ENCODE measurements at places on chromosomes 7 and 10. TPM values are rescaled to one million over a fixed set of nuclear protein-coding genes. Genes with fewer than 3 reads are reported as not detected.

- DNase-seq = peak; percentile 88
Measured at GRCh38 chr7:44639671-44640321, 33.4 kb downstream of the OGDH start.

GRCh38 chr7:111082351-111082750 is 8.6 kb upstream of the LRRN3 start:
- DNase-seq = peak; percentile 28

GRCh38 chr7:14144538-14144937 is 155.1 kb upstream of the ETV1 start:
- DNase-seq = no peak

DNA sequence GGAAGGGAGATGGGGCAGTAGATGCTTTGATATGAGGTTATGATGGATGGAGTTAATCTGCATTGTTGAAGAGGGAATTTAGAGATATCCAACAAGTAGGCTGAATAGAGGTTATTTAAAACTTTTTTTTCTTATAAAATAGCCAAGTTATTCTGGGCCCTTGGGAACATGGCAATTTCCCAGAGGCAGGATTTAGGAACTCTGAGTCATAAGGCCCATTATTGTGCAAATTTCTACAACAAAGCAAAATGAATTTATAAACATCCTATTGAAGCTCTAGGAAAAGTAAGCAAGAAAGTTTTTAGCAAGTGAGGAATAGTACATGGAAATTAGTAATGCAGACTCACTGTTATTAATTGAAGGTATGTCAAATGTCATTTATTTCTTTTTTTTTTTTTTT is 160.9 kb upstream of the NPY start:
- DNase-seq = no peak

DNA sequence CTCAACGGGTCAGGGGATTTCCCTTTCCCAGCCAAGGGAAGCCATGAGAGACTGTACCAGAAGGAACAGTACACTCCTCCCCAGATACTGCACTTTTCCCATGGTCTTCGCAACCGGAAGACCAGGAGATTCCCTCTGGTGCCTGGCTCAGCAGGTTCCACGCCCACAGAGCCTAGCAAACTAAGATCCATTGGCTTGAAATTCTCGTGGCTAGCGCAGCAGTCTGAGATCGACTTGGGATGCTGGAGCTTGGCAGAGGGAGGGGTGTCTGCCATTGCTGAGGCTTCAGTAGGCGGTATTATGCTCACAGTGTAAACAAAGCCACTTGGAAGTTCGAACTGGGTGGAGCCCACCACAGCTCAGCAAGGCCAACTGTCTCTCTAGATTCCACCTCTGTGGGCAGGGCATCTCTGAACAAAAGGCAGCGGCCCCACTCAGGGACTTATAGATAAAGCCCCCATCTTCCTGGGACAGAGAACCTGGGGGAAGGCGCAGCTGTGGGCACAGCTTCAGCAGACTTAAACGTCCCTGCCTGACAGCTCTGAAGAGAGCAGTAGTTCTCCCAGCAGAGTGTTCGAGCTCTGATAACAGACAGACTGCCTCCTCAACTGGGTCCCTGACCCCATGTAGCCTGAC is 29.6 kb downstream of the SLC16A12 start:
- DNase-seq = no peak

GRCh38 chr10:5490032-5490431 is 9.3 kb downstream of the CALML5 start:
- DNase-seq = no peak

GRCh38 chr7:28055161-28055544 is 125.4 kb downstream of the JAZF1 start:
- DNase-seq = no peak

DNA sequence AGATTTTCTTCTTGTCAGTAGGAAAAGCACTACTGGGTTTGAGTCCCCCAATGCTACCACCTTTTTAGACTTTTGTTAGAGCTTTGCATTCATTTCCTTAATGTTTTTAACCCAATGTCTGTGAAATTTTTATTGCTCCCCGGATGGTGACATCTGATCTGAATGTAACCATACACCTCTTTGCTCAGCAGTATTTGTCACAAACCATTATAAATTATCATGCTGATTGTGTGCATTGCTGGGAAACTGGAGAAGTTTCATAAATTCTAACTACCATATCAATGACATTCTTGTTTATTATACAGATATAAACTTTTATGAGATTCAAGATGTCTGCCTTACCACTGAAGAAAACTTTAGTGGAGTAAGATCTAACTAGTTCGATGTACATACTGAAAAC is 8.5 kb downstream of the NRP1 start:
- DNase-seq = no peak

DNA sequence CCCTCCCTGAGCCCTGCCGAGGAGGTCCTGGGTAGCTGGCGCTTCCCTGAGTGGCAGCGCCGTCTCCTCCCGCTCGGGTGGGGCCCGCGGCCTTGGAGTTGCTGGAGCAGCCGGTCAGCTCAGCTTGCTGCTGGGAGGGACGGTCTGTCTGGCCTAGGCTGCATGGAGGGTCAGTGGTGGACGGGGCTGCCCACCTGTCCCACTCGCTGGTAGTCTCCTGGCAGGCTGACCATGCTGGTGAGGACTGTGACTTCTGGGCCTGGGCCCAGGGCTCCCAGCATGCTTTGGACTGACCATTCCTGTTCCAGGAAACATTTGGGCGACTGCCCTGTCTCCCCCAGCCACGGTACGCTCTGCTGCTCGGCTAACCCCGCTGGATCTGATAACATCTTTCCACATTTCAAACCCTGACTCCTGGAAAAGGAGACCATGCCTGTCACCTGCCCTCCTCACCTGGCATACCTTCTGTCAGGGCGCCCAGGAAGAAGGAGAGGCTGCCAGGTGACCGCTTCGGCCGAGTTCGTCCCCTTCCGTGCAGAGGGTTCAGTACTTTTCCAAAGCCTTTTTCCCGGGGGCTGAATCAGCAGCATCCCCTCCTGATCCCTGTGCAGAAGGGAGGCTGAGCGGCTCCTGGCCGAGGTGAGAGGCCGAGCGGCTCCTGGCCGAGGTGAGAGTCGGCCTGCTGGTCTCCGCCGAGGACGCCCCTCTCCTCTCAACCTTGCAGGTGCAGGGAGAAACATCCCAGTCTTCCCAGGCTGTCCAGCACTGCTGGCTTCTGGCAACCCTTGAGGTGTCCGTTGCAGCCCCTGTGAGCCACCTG is 43.4 kb downstream of the FAM20C start:
- DNase-seq = peak; percentile 38

DNA sequence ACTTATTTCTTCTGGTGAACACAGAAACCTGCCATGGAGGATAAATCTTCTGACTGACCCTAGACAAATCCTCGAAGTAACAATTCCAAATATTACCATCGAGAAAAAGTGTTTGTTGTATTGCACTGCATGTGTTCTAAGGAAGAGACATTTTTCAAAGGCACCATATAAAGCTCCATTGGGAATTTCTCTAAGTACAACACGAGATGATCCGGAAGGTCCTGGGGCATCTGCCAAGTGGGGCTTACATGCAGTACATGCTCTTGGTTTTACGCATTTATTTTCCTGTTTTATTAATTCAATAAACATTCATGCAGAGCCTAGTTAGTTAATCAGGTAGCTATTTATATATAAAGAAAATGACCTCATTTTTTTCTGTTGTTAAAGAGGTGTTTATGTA is 692.0 kb upstream of the IGFBP3 start:
- DNase-seq = no peak

DNA sequence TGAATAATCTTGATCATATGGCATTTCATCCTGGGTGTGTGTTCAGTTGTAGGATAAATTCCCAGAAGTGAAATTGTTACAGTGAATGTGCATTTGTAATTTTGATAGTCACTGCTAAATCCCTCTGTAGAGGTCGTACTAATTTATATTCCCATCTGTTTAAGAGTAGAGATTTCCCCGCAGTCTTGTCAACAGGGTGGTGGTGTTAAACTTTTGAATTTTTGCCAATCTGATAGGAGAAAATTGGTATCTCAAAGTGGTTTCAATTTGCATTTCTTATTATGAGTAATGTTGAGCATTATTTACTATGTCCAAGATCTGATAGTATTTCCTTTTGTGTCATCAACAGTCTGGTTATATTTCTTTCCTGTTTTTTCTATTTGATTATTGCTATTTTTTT is 101.7 kb downstream of the AUTS2 start:
- DNase-seq = no peak

GRCh38 chr7:137196648-137197047 is 146.9 kb downstream of the PTN start:
- no peak for DNase-seq

DNA sequence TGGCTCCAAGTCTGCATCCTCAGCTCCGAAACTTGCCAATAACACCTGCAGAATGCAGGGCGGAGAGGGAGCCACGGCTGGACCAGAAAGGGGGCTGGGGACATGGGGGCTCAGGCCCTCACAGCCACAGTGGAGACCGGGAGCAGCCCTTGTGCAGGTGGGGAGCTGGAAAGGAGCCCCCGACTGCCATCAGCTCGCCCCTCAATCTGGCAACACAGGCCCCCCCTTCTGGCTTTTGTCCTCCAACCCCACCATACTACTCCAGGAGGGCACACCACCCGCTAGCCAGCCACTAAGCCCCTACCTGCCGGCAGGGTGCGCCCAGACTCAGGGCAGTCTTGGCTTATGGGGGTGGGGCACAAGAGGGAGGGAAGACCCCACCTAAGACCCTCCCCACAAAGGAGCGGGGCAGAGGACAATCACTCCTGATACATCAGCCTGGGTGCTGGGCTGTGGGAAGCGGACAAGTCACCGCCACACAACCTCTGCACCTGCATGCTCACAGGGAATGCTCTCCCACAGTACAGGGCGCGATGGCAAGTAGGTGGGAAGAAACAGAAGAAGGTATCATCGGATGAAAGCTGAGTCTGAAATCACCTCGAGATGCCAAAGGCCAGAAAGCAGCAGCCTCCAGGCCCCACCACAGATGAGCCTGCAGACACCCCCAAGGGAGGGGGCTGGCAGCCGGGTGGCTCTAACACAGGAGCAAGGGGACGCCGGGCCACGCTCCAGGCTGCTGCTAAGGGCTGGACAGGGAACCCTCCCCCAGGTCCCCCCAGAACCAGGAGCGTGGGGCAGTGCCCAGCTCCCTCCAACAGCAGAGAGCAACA is 265.3 kb downstream of the ELFN1 start:
- no peak for DNase-seq

GRCh38 chr10:70478191-70479164 is at the start of gene PALD1:
TSS of gene PALD1 (plus strand) at chr10:70478767. CDS start at chr10:70525952, 47,185 bp downstream.
- peak; percentile 49 for DNase-seq

DNA sequence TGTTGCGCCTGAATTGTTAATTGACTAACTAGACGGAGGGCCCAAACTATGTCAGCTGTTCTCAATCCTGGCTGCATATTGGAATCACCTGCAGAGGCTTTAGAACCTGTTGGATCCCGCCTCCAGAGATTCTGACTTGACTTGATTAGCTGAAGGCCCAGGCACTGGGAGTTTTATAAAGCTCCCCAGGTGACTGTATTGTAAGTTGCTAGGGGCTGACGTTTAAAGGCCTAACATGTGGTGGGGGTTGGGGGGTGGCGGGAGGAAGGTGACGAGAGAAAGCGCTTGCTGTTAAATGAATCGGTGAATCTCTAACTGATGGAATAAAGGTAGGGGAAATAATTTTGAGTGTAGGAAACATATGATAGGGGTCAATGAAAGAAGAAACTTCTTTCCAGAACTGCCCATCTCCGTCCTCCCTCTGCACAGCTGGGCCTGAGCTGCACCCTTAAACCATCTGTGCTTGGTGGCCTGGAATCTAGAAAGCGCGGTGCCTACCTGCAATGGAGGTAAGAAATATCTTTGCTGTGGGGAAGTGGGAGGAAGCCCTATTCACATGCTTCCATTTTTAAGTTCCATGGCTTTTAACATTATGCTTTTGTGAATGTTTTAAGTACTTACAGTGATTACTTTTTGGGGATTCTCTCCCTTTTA is 225.0 kb upstream of the FAM3C start:
- DNase-seq = no peak

DNA sequence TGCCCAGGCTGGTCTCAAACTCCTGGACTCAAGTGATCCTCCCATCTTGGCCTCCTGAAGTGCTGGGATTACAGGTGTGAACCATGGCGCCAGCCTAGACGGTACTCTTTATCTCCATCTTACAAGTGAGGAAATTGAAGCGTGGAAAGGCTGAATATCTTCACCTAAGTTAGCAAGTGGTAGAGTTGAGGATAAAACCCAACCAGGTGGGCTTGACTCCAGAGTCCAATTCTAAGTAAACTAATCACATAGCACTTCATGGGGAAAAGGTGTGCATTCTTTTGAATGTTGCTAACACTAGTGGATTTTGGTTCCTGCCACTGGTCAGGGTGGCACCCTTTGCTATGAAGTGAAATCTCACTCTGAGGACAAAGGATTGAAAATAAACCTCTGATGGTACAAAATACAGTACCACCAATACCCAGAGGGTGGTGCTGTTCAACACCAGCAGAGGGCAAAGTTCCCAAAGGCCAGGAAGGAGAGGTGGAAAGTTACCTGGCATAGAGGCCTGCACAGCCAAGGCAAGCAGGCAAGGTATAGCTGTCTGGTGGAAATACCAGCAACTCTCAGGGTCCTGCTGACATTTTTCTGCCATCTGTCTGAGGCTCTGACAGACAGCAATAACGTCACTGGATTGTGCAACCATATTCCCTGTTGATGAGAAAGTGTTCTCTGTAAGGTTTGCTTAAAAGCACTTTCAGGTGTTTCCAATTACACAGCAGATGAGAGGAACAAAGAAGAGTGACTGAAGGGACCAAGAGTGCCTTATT is 17.6 kb downstream of the ZDHHC16 start:
- peak; percentile 72 for DNase-seq

DNA sequence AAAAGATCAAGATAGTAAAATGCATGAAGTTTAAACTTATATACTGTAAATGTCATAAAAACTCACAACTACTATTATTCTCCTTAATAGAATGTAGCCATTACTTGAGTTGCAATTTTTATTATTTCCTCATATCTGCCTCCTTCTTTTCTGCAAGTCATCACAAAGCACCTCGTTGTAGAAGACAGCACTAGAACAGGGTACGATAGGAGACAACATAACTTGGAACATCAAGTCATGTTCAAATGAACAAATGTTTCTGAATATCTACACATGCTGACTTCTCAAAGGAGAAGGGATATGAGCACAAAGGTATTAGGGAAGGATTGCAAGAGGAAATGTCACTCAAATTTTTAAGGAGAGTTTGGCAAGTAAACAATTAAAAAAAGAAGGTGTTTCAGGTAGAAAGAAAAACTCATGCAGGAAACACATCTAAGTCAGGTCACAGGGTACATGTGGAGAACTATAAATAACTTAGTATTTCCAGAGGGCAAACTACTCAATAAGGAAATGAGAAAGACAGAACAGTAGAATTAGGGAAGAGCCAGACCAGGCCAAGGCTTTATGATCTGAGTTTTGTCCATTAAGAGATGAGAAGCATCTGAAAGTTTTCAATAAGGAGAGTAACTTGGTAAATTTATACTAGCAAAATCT is 186.7 kb downstream of the CRPPA start:
- peak; percentile 38 for DNase-seq

- DNase-seq = no peak
Measured at GRCh38 chr10:30448092-30448491, 14.1 kb downstream of the MAP3K8 start.

The SUN3 gene
- polyA plus RNA-seq = not detected

The IDI2 gene
- not detected for polyA plus RNA-seq

The PAX4 gene
- not detected for polyA plus RNA-seq

The EFCAB10 gene
- polyA plus RNA-seq = 1.5 TPM

The TSPAN33 gene
- 37.6 TPM for polyA plus RNA-seq

The RHEB gene
- 77.1 TPM for polyA plus RNA-seq

The WEE2 gene
- 0.19 TPM for polyA plus RNA-seq

The CNPY1 gene
- polyA plus RNA-seq = 0.27 TPM

The PNLIPRP3 gene
- not detected for polyA plus RNA-seq

All from muscle of back (tissue), 13 donors.